T1000 (cell line): ENCODE measurements at places on chromosomes 13 and 19.
A peak's percentile ranks its signal among the peaks of the same experiment; 100 is the strongest.

DNA sequence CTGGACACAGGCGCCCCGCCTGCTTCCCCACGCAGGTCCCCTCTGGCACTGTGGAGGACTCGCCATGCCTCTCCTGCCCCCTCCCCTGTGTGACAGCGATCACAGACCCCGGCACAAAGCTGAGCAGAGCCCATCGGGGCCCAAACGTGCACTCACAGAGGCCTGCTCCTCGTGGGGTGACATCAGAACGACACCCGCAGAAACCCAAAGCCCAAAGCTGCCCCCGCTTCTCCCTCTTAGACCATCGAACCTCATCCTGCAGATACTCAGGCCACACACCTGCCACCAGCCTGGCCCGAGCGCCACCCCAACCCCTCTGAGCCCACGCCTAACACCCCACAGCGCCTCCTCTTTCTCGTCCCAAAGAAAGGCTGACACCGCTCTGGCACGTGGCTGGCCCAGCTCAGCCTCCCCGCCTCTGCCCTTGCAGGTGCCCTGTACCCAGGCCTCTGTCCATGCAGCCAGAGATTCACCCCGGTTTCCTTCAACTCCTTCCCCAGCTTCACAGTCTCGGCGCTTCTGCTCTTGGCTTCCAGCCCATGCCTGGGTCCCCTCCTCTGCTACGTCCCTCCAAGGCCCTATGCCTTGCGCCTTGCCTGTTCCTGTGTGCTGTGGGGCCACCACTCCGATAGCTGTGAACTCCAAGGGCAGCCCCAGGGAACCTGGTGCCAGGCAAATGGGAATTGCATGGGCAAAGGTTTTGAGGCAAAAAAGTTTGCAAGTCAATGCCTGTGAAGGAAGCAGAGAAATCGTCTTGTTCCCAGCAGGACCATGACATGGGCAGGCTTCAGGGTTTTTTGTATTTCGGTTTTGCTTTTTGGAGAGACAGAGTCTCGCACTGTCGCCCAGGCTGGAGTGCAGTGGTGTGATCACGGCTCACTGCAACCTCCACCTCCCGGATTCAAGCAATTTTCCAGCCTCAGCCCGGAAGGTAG, 831 bp upstream of the CBARP start:
- DNase-seq = no peak

- DNase-seq = peak; percentile 7
Observed at GRCh38 chr13:45367358-45367757, 26.4 kb upstream of the TPT1 start.

- DNase-seq = no peak
Observed at GRCh38 chr13:23959231-23959862, 62.0 kb upstream of the C1QTNF9B start.

- no peak for DNase-seq
Observed at GRCh38 chr13:79626924-79627323, 146.0 kb downstream of the NDFIP2 start.

DNA sequence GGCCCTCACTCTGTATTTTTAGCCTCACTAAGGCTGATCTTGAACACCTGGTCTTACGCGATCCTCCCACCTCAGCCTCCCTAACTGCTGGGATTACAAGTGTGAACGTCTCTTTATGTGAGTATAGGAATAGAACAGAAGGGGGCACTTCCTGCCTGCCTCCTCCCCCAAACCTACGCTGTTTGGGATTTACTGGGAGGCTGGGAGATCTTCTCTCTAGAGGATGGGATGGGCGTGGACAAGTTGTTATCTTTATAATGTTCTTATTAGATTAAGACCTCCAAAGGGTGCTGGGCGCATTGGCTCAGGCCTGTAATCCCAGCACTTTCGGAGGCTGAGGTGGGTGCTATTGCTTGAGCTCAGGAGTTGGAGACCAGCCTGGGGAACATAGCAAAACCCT, 2.9 kb upstream of the CSNK1G2 start:
- no peak for DNase-seq

DNA sequence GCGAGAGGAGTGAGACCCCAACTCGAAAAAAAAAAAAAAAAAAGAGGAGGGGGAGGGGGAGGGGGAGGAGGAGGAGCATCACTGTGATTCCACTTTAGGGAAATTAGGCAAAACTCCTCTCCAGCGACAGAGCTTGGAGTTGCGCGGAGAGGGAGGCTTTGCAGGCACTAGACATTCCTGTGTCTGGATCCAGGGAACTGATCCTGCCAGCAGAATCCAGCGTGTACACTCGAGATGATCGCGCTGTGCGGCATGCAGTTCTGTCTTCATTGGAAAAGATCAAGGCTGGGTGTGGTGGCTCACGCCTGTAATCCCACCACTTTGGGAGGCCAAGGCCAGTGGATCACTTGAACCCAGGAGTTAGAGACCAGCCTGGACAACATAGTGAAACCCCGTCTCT, 29.6 kb upstream of the KLF2 start:
- no peak for DNase-seq

- DNase-seq = no peak
Observed at GRCh38 chr19:20182222-20182785, 15.3 kb downstream of the ZNF486 start.

DNA sequence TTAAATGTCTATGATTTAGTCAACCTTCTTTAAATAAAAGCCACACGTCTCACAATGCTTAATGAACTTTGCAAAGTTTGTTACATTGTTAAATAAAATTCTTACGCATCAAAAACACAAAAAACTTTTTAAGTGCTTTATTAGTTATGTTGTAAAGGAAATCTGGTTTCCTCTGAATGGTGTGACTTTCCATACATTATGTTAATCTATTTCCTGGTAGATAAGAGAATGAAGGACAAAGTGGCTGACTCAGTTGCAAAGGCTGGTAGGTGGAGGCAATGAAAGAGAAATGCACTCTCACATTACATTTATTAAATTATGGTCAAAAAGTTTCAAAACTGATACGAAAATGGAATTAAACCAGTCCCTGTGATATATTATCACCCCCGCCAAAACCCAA, 15.9 kb downstream of the KLF12 start:
- no peak for DNase-seq

DNA sequence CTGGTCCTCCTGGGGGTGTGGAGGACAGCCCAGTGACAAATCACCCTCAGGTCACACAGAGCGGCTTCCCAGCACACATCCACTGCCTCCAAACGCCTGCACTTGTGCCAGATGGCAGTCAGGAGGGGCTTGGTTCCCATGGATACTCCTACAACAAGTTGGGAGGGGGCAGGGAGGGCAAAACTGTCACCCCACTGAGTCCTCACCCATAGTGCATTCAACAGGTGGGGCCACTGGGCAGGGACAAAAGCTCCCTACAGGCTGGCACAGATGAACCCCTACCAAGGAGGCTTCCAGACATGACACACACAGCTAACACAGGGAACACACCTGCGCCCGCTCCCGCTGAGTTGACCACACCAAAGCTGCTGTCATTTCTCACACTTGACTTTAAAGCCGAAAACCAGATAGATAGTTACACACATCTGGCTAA, 120.5 kb downstream of the STK24 start:
- DNase-seq = no peak

- DNase-seq = no peak
Observed at GRCh38 chr13:21657538-21657937, 13.3 kb upstream of the FGF9 start.

DNA sequence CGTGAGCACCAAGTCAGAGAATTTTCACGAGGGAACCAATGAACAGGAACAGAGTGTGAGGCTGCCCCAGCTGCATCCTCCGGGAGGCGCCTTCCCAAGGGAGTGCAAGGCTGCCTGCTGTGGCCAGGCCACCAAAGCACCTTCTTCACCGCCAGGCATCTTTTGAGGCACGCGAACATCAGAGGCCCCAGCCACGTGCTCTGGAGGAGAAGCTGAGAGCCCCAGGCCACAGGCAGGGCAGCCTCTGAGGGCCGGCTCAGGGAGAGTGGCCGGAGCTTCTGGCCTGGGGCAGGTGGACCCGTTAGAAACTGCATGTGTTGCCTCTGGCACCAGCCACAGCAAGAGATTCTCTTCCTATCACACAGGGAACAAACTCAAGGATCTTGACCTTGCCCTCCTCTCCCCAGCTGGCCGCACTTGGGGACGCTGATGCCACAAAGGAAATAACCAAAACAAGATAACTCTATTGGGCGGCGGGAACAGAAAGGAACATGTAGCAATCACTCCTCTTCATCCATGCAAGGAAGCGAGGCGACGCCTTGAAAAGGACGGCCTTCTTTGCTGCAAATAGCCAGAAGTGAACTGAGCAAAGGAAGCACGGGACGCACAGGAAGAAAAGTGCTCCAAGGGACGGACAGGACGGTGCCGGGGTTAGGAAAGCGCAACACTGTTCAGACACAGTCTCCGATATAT, 19.9 kb downstream of the GAS6 start:
- no peak for DNase-seq
